ENCODE measurements at places on chromosomes 2 and 18. TPM values are rescaled to one million over a fixed set of nuclear protein-coding genes. Genes with fewer than 3 reads are reported as not detected.

Gene AQP12B
- polyA plus RNA-seq, result not detected

Gene SERPINB4
- not detected for polyA plus RNA-seq

DNA sequence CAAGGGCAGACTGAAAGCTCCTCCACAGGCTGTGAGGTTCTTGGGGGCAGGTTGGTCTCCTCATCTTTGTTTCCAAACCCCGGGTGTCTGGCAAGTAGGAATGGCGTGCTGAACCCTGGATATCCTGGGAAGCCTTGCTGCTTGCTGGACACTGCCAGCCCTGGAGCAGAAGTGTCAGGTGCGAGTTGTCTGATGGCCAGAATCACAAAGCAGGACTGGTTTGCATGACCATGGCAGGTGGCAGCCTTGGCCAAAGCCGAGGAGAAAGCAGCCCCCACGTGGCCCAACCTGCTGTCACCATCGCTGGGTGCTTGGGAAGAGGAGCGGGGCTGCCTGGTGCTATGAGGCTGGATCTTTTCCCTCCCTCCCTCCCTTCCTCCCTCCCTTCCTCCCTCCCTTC lies 309.5 kb upstream of the HS6ST1 start:
- H3K36me3 ChIP-seq, result no peaks in the 10 kb centered on the region
- DNase-seq, result no peak
- no peak overlapping the region for H3K4me3 ChIP-seq
- H3K27ac ChIP-seq, result no peak overlapping the region
- no peaks in the 10 kb centered on the region for H3K4me1 ChIP-seq
- no peaks in the 10 kb centered on the region for H3K27me3 ChIP-seq

- H3K36me3 ChIP-seq, result no peaks in the 10 kb centered on the region
- H3K27ac ChIP-seq, result no peak overlapping the region
- peaks cover 10% of the 10 kb centered on the region for H3K4me1 ChIP-seq
- H3K27me3 ChIP-seq, result no peaks in the 10 kb centered on the region
- DNase-seq, result no peak
These were observed 60.7 kb downstream of the CDC42EP3 start for GRCh38 chr2:37610638-37611289.

DNA sequence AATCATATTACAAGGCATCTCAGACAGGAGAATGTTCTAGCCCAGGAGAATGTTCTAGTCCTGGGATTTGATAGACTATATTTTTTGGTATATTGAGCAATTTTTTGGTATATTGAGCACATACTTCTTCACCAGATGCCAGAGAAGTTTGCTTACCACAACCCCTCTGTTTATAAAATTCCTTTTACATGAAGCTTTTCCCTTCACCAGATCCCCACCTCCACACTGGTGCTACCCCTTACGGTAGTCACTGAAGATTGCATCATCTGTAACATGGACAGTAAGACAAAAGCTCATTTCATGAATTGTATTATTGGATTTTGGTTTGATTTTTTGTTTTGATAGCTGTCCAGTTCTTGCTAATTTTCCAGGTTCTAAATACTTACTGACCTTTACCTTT lies 7.2 kb upstream of the HNMT start:
- H3K36me3 ChIP-seq, result no peaks in the 10 kb centered on the region
- H3K4me3 ChIP-seq, result no peak overlapping the region
- no peak overlapping the region for H3K27ac ChIP-seq
- DNase-seq, result no peak

GRCh38 chr18:4016391-4017049 lies 438.6 kb downstream of the DLGAP1 start:
- H3K4me1 ChIP-seq, result no peaks in the 10 kb centered on the region
- H3K27ac ChIP-seq, result no peak overlapping the region
- H3K27me3 ChIP-seq, result no peaks in the 10 kb centered on the region
- no peak overlapping the region for H3K4me3 ChIP-seq
- DNase-seq, result no peak
- no peaks in the 10 kb centered on the region for H3K36me3 ChIP-seq

Data from B cell (primary cell).